ENCODE measurements at places on chromosomes 5 and 9.

DNA sequence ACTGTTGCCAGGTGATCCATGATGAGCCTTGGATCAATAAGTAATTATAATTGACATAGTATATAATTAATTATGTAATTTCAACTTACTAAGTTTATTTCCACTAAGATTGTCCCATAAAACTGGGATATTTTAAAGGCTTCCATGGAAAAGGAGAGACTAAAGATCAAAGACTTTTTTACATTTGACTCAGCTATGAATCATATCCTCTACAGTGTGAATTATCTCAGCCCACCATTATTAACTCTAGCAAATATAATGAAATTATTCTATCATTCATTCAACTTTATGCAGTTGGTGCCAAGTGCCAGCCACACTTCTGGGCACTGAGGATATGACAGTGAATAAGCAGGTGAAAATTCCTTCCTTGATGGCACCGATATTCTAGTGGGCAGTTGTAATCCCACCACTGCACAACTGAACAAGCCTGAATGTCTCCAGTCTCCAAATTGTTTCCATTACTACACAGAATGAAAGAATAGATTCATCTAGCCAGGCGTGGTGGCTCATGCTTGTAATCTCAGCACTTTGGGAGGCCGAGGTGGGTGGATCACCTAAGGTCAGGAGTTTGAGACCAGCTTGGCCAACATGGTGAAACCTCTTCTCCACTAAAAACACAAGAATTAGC is 21.9 kb upstream of the TXN start:
- DNase-seq: no peak

- no peak for DNase-seq
Observed at GRCh38 chr9:99262949-99263418, 40.9 kb downstream of the SEC61B start.

GRCh38 chr5:40474250-40474649 is 205.5 kb upstream of the PTGER4 start:
- no peak for DNase-seq

DNA sequence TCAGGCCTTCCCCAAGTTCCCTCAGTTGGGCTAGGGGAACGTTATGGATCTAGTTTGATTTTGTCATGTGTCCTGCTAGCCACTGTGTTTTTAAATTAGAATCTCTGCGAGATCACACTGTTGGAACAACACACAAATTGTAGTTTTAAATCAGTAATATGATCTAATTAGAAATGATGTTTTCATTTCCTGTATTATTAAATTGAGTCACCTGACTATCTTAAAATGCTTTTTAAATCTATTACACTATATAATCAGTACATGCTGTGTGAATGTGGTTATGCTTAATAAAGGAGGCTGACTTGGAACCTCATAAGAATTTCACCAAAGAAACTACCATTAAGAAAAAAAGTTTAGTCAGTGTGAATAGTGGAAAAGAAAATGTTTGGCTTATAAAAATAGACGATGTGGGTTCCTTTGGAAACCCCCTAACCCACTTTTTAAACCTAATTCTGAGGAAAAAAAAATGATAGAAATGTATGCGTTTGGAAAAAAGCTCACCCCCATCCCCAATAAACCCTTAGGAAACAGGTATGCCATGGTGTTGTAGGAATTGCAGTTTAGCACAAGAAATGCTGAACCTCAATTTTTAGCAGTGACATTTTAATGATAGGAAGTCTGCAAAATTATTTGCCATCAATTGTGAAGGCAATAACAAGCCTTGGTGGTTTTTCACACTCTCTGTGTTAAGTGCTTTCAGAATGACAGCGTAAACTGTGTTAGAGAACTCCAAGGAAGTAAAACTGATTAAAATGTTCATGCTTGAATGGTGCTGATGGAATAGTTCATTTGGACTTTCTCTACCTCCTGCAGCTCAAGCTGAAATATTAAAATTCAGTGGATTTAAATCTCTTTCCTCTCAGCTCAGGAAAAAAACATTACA is 59.0 kb downstream of the TLE4 start:
- DNase-seq: no peak

DNA sequence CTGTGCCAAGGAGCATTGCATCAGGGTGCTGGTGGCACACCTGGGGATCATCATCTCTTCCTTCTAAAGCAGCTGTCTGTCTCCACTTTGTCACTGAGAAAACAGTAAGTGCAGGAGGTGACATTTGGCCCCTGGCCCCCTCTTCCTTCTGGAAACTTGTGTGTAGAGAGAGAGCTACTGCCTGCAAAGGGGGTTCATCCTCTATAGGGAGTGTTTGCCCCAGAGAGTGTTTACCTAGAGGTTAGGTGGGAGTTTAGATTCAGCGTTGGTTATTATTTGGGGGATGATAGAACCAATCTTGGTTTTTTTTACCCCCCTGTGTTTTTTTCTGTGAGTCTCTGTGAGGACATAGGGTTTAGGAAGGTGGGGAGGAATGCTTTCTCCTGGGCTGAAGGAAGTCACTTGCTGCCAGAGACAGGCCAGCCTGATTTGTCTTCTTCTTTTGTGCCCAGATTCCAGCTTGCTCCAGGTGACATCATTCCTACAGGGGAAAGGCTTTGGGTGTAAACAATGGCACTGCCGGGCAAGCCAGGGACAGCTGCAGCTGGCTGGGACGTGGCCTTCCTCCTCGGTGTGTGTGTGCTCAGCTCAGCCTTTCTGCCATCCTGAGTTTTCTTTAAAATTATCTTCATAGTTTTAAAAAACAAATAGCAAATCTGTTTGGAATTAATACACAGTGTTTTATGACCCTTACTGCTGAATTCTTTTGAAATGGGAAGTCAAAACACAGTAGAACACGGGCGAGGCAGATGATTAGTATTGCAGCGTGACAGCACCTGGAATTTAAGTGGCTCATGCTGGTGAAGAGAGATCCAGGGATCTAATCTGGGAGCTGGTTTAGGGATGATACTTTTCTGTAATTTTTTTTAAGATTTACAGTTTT is 24.5 kb downstream of the PRRC2B start:
- DNase-seq: no peak

DNA sequence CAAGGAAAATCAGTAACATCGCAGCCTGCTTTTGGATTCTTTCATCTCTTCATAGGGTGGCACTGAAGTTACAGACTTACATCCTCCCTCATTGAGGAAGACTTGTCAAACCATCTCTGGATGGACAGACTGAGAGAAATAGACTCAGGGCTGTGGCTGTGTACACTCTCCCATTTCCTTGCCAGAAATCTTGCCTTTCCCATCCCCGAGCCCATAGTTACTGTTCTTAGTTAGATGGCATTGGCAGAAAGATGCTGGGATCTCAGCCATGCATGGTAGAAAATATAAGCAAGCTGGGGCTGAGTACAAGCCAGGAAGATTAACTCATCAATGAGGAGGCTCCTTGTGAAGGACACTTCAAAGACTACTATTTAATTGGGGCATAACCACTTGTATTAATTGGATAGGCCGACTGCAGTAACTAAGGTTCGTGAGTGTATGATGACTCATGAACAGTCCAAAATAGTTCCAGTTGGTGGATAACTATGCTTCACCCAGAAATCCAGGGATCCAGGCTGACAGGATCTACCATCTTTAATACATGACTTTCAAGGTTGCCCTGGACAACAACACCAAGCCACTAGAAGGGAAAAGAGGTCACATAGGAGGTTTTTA is 137.9 kb downstream of the TMEM38B start:
- no peak for DNase-seq

DNA sequence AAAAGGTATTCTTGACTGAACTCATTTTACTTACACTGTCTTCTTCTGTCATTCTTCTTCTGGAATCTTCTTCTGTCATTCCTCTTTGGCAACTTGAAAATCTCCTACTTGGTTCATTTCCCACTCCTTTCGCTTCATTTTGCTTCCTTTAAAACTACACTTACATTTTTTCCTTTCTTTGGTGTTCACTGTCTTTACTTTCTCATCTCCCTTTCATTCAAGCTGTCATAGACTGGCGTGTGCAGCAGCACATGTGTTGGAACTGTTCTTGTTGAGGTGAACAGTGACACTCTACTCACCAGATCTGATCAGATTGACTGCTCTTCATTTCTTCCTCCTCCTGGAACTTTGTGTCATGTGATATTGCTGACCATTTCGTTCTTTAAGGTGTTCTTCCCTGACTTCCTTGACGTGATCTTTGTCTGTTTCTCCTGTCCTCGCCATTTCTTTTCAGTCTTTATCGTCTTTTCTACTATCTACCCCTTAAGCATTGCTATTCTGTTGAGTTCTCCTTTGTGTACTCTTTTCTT is 6.4 kb downstream of the DNAJC25 start:
- no peak for DNase-seq

DNA sequence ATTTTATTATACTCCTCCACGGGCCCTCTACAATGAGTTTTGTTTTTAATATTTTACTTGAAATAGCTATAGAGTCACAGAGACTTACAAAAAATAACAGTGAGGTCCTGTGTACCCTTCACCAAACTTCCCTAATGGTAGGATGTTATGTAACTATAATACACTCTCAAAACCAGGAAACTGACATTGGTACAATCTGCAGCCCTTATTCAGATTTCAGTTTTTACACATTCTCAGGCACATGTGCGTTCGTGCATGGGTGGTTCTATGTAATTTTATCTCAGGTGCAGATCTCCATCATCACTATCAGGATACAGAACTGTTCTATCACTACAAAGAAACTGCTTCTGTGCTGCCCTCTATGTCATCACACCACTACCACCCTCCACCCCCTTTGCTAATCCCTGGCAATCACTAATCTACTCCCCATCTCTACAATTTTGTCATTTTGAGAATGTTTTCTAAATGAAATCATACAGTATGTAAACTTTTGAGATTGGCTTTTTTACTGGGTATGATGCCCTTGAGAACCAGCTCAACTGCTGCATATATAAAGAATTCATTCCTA is 16.4 kb downstream of the RAB14 start:
- DNase-seq: no peak

GRCh38 chr5:149886060-149886459 is 58.5 kb downstream of the PDE6A start:
- no peak for DNase-seq

DNA sequence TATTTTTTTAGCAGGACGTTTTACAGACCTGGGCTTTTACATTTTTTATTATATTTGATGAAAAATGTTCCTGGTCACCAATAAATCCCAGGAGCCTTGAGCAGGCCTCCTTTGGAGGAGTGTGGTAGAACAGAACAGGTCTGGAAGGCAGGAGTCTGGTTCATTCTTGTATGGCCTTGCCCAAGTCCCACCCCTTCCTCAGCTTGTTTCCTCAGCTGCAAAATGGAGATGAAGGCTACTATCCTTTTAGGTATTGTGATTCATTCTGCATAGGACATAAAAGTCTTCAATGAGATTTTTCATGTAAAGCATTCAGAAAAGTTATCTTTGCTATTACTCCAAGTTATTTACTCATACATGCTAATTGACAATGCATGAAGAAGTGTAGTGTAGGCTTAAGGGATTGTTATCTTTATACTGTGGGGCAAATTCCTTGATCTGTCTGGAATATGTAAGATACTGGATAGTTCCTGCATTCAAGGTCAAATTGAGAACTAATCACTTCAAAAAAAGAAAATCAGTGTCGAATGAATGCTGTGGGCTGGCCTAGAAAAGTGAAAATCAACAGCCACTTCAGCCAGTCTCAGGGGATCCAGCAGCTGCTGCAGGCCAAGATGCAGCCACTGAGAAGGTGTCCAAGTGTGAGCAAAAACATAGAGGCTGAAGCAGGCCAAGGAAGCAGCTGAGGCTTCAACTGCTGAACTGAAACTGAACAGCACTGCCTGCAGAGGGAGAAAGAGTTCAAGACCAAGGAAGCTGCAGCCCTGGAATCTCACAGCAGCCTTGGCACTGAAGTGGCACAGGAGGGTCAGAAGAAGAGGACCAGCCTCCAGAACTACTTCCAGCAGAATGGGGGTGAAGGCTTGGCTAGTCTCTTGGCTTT is 15.5 kb upstream of the SLC36A3 start:
- no peak for DNase-seq

GRCh38 chr5:153515301-153515700 is 24.8 kb downstream of the GRIA1 start:
- no peak for DNase-seq

DNA sequence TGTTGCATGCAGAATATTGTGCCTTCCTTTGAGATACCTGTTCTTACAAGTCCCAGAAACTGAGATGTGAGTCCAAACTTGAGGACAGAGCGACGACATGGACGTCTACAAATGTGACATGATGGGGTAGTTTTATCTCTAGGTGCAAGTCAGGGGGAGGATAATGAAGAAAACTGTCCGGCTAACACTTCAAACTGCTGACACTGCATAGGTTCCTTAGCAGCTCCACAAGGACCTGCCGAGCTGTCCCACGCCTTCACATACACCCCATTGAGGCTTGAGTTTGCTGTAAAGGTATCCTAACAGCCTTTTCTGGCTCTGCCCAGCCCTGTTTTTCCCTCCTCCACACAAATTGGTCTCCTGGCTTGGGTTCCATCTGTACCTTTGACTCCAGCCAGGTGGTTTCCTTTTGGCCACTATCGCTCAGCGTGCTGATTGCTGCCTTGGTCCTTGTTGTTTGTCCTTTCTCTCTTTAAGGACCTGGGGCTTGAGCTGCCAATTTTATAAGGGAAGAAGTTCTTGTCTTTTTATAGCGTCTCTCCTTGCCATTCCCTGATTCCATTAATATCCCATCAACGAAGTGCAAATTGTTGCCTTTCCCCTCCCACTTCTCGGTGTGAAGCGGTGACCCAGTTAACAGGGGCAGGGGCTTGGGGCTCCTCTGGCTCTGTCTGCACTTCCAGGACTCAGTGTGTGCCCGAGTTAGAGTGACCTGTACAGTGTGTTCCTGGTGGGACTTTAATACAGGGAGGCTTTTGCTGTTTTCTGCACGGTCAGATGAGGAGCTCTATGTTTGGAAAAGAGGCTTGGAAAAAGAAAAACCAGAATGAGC is 100.3 kb downstream of the PCSK1 start:
- DNase-seq: no peak

GRCh38 chr5:172901788-172902496 is 57.3 kb upstream of the RPL26L1 start:
- DNase-seq: no peak

DNA sequence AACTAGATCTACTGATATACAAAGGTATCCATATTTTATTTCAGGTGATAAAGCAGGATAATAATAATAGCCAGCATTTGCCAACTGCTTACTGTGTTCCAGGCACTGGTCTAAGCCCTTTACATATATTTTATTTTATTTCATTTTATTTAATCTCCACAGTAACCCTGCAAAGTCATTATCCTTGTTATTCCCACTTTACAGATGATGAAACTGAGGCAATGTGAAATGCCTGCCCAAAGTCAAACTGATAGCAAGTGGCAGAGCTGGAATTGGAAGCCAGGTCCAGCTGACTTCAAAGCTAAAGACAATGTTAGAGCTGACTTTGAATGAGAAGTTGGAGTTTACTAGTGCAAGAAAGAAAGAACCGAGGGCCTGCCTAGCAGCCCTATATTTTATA is 24.8 kb downstream of the MORN5 start:
- no peak for DNase-seq

DNA sequence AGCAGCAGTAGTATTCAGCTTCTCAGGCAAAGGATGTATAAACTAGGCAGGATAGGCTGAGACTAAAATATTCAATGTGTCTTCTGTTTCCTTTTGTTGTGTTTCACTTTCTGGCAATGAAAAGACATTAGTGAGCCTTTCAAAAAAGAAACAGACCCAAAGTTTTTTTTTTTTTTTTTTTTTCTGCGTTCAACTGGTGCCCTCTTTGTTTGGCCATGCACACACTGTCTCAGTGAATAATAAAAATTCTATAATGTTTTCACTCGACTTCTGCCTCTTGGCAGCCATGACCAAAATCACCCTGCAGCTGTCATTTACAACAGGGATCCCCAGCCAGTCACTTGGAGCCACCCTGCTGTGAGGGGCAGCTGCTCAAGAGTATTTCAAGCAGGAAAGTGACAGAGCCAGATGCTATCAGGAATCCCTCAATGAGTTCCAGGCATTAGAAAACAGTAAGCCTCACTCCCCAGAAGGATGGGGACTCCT is 44.0 kb upstream of the MAN2A1 start:
- DNase-seq: peak; percentile 73

Data from left hindlimb (tissue), 1 donor.